Calu3 (cell line): ENCODE measurements at places on chromosomes 7 and 10. TPM values are rescaled to one million over a fixed set of nuclear protein-coding genes. Genes with fewer than 3 reads are reported as not detected.

Gene PLEKHA8
- total RNA-seq: 25.0 and 27.6 TPM in 2 replicates

Gene TMEM176B
- 3.1 and 7.3 TPM in 2 replicates for total RNA-seq

Gene GPR26
- total RNA-seq: not detected in 2 replicates

Gene NKX1-2
- not detected in 2 replicates for total RNA-seq

Gene FAM25A
- not detected in 2 replicates for total RNA-seq

Gene SPDYE6
- not detected in 2 replicates for total RNA-seq

Gene RHBDD2
- total RNA-seq: 35.3 and 39.2 TPM in 2 replicates

Gene EVX1
- not detected in 2 replicates for total RNA-seq
